Mesendoderm (in vitro differentiated cells): ENCODE measurements at places on chromosomes 13 and 19.
A peak's percentile ranks its signal among the peaks of the same experiment; 100 is the strongest.

DNA sequence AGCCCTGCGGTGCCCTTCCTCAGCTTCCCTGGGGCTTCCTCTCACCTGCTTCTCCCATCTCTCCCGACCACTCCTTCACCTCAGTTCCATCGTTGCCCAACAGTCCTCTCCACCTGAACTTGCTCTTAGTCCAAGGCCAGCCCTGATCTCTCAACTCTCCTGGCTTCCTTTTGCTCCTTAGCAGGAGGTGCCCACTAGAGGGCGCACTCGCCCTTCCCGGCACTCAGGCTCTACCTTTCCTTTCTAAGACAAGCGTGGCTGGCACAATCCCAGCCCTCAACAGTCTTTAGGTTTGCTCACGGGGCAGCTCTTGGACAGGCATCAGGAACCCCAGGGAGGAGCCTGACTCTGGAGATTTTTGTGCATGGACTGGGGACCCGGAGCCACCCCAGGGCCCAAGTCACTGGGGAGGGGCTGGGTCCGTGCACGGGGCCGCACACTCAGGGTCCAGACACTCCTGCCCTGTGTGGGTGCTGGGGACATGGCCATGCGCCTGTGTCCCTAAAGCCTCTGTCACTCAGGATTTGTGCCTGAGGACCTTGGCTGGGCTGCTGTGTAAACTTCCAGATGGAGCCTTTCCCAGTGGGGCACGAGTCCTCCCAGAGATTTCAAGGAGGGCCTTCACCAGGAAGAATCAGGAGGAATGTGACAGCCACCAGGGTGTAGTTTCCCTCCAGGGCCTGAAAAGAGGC is 12.1 kb upstream of the CEACAM8 start:
- peak; percentile 46 for DNase-seq

DNA sequence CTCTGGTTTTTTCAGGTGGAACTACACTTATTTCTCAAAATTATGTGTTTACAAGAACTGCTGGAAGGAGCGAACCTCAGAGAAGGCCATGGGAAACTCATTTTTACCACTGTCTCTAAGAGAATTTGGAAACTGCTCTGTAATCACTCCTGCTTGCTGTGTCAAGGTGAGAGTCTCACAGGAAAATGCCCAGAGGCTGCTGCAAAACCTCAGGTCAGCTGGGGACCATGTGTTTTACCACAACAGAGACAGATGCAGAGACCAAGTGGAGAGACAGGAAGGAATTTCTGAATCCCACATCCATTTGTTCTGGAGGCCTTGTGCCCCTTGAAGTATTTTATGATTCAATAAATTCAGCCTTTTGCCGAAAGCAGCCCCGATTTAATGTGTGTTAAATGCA is 743.8 kb upstream of the SLC10A2 start:
- peak; percentile 4 for DNase-seq

DNA sequence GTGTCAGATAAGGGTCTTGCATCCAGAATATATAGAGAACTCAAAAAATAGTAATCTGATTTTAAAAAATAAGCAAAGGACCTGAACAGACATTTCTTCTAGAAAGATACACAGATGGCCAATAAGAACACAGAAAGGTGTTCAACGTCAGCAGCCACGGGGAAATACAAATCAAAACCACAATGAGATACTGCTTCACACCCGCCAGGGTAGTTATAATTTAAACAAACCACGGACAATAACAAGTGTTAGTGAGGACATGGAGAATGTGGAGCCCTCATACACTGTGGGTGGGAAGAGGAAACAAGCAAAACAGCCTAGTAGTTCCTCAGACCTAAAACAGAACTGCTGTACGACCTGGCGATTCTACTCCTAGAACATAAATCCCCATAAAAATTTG is 26.7 kb upstream of the NAPA start:
- DNase-seq: no peak

DNA sequence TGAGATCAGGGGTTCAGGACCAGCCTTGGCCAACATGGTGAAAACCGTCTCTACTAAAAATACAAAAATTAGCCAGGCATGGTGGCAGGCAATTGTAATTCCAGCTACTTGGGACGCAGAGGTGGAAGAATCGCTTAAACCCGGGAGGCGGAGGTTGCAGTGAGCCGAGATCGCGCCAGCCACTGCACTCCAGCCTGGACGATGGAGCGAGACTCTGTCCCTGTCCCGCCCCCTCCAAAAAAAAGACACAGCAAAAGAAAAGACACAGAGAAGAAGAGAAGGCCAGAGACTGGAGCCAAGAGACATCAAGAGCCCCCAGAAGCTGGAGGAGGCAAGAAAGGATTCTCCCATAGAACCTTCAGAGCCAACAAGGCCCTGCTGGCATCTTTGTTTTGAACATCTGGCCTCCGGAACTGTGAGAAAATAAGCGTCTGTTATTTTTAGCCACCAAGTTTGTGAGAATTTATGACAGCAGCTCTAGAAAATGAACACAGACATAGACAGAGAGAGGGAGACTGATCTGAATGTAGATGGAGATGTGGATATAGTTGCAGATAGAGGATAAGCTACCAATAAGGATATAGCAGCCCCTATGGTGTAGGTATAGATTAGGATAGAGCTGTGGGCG is 25.7 kb upstream of the PNMA8B start:
- no peak for DNase-seq

- no peak for DNase-seq
Observed at GRCh38 chr19:39839678-39840327, 5.8 kb upstream of the DYRK1B start.

DNA sequence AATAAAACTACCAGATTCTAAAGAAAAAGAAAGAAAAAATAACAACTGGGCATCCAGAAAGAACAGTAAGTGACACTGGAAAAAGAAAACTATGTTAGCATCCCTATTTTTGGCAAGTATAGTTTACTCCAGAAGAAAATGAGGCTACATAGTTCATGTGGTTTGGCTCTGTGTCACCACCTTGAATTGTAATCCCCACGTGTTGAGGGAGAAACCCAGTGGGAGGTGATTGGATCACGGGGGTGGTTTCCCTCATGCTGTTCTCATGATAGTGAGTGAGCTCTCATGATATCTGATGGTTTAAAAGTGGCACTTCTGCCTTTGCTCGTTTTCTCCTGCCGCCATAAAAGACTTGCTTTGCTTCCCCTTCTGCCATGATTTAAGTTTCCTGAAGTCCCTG is 76.9 kb downstream of the ITGBL1 start:
- peak; percentile 16 for DNase-seq

- no peak for DNase-seq
Observed at GRCh38 chr19:15197942-15198341, 2.9 kb downstream of the NOTCH3 start.

GRCh38 chr19:12789098-12789903 is 2.0 kb upstream of the JUNB start:
- DNase-seq: peak; percentile 58
